A549 treated with Hydrocortisone at 1 μM for 4 hours (cell line): ENCODE measurements at places on chromosomes 1 and 21. TPM values are rescaled to one million over a fixed set of nuclear protein-coding genes. Genes with fewer than 3 reads are reported as not detected.

PIGM gene
- total RNA-seq: 3.7 to 5.7 TPM (median 4.3 TPM) in 5 replicates

CYP4Z1 gene
- not detected in 5 replicates for total RNA-seq

RAVER2 gene
- 3.3 to 5.1 TPM (median 4.5 TPM) in 5 replicates for total RNA-seq

SLAMF1 gene
- total RNA-seq: not detected in 5 replicates

LCE1F gene
- total RNA-seq: not detected in 5 replicates
